ENCODE measurements at places on chromosomes 5 and 9.

- DNase-seq = no peak
Measured at GRCh38 chr5:81058121-81058520, 98.0 kb downstream of the RASGRF2 start.

GRCh38 chr5:115963566-115963965, 1.3 kb downstream of the LVRN start:
- DNase-seq = no peak

GRCh38 chr5:131379723-131380122, 115.9 kb downstream of the CDC42SE2 start:
- DNase-seq = peak; percentile 33

DNA sequence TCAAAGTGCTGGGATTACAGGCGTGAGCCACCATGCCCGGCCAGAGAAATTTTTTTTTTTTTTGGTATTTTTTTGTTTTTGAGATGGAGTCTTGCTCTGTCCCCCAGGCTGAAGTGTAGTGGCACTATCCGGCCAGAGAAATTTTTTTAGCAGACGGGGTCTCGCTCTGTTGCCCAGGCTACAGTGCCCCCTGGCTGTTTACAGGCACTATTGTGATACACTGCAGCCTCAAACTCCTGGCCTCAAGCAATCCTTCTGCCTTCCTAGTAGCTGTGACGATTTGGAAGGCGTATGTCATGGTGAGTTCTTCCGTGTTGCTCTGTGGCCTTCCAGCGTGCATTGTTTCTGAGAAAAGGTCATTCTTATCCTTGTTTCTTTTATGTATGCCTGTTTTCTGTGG, 47.5 kb downstream of the CNOT6 start:
- DNase-seq = no peak

GRCh38 chr9:116027511-116027910, 126.1 kb upstream of the PAPPA start:
- DNase-seq = no peak

DNA sequence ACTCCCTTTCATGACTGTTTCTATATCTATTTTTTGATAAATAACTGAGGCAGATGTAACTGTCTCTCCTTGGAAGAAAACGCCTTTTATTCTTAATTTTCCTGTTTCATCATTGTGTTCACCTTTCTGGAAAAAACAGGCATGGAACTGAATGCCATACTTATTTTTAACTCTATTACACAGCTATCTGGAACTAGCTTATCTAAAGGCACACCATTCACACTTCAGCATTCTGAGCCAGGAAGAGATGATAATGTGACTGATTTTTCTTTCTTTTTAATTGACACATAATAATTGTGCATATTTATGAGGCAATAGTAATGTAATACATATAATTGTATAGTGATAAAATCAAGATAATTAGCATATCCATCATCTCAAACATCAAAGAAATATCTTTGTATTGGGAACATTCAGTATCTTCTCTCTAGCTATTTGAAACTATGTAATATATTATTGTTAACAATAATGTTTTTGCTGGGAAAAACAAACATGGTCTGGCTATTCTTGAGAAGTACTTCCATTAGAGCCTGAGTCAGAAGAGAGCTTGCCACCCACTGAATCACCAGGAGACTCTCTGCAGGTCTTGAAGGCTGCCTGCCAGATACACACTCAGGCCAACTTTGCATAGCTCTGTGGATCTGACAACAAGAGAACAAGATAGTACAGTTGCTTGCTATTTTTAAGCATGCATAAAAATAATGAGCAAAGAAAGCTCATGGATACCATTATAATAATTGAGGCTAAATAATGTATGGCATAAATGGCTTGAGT, 501.0 kb upstream of the EDIL3 start:
- DNase-seq = no peak

DNA sequence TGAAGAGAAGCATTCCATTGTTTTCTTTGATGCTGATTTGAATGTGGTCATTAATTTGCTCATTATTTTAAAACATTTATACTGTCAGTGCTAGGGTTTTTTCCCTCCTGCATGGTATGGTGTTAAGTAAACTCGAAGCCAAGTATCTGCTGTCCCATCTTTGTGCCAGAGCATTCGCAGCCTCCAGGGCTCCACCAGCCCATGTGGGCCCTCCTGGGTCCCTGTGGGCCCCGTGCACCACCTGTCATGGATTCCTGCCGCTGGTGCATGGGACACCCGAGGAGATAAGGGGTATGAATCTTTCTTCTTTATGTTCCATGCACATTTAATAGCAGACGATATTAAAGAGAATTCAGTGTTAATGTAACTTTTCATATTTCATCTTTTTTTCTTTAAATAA, 95.1 kb downstream of the TRIO start:
- DNase-seq = no peak

GRCh38 chr9:3857673-3858072, 331.9 kb upstream of the RFX3 start:
- no peak for DNase-seq

All from stimulated activated CD4-positive, alpha-beta T cell treated with anti-CD3 and anti-CD28 coated beads, Interleukin-1b, Interleukin-23, amount 100 ng/mL, for 1 hour (primary cell).